Heart left ventricle (tissue), 16 donors: ENCODE measurements at places on chromosomes 13 and 19. TPM values are rescaled to one million over a fixed set of nuclear protein-coding genes. Genes with fewer than 3 reads are reported as not detected.

Gene C3
- 31.7 TPM for total RNA-seq

Gene VSTM2B
- not detected for total RNA-seq

DNA sequence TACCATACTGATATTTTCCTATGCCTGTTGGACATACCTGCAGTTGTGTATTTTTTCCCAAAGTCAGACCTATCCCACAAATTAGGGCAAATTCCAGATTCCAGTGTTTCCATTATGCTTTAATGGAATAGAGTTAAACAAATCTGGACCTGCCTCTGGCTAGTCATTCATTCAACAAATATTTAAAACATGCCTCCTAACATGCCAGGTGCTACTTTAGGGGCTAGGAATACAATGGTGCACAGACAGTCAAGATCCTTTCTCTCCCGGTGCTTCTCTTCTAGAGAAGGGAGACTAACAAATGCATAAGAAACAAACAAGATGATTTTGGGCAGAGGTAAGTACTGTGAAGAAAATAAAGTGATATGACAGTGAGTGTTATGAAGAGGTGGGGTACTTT lies 7.5 kb upstream of the WDFY2 start:
- no peak for DNase-seq

- DNase-seq = no peak
Observed at GRCh38 chr13:33453936-33454335, 168.4 kb upstream of the STARD13 start.

GRCh38 chr13:48906200-48906599 lies 69.5 kb upstream of the FNDC3A start:
- DNase-seq = no peak

- DNase-seq = no peak
Observed at GRCh38 chr19:18368504-18369222, 17.3 kb upstream of the GDF15 start.

DNA sequence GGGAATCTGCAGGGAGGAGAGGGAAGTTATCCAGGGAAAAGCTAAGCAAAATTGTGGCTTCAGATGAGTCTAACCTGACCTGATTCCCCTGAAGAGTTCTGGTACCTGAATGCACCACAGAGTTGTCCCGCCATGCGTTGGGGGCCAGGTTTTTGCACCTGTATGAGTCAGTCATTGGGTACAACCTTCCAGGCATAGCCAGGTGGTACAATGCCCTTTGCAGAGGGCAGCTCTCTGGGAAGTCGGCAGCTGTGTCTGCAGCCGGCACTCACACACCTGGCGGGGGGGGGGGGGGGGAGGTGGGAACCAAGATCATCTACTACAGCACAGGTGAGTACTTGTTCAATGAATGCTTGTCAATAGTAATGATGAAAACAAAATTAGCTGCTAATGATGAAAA lies 52.5 kb upstream of the GTF3A start:
- no peak for DNase-seq

DNA sequence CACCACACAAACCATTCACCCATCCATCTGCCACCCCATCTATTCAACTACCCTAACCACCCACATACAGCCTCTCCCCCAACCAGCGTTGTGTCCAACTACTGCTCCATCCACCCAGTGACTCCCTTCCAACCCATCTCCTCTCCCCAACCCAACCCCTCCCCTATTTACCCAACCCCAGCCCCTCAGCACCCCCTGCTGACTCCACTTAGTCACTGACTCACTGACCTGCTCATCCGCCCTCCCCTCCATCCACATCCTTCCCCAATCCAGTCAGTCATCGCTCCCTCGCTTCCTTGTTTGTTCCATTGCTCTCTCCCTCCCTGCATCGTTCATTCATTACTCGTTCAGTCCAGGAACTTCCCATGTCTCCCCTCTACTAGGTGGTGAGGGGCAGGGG lies 39.2 kb downstream of the KCNC3 start:
- no peak for DNase-seq

- no peak for DNase-seq
Observed at GRCh38 chr19:32522967-32523366, 58.0 kb upstream of the PDCD5 start.

GRCh38 chr13:110590577-110590976 lies 24.8 kb upstream of the NAXD start:
- no peak for DNase-seq
